Left lung (tissue), 14 donors: ENCODE measurements at places on chromosomes 11 and 22.

- DNase-seq: no peak
Observed at GRCh38 chr11:65588199-65589054, 7.2 kb downstream of the KCNK7 start.

GRCh38 chr11:63858628-63859550 lies 20.0 kb downstream of the MARK2 start:
- DNase-seq: no peak

- peak; percentile 91 for DNase-seq
Observed at GRCh38 chr11:65134952-65135632, 773 bp upstream of the SYVN1 start.

DNA sequence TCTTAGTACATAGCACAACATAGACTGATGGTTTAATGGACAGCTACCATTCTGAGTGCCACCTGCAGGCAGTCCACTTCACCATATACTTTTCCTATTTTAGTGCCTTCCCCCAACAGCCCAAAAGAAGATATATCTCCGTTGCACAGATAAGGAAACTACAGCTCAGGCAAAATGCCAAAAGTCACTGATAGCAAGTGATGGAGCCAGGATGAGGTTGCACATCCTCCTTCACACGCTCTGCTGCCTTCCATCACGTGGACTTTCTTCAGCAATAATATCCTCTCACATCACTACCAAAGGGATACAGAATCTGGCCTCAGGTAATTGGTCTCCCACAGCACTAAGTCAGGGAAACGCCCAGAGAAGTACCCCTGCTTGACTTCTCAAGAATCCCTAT lies 7.5 kb downstream of the TCF20 start:
- DNase-seq: no peak

DNA sequence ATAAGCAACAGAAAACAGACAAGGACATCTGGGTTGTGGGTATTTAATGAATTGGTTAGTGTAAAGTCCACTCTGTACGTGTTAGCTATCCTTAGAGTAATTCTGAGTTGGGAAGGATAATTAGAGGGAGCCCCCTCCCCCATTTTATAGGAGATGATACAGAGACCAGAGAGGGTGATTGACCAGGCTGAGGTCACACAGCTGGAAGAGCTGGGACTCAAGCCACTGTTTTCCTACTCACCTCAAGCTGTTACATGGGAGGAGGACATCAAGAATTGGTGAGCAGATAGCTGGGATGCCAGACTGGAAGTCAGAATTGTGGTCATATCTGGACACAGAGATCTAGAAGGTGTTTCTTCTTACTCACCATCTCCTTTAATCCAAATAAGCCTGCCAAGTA lies 8.7 kb upstream of the NPTXR start:
- DNase-seq: no peak

- no peak for DNase-seq
Observed at GRCh38 chr22:19543970-19544708, 19.9 kb upstream of the CLDN5 start.
